ENCODE measurements at places on chromosomes 1 and 21.

- peak; percentile 24 for DNase-seq
Observed at GRCh38 chr1:160862203-160863060, at the start of gene CD244. Gene CD244, minus strand, starts transcription at chr1:160862887. Its CDS starts 210 bp downstream, at chr1:160862677.

GRCh38 chr1:221089273-221089672, 210.0 kb downstream of the HLX start:
- DNase-seq = no peak

- no peak for DNase-seq
Observed at GRCh38 chr1:228008391-228009115, 1.8 kb downstream of the WNT3A start.

GRCh38 chr1:158400871-158401270, 1.6 kb upstream of the OR10T2 start:
- no peak for DNase-seq

- no peak for DNase-seq
Observed at GRCh38 chr21:28066596-28067387, 925.9 kb downstream of the LTN1 start.

GRCh38 chr1:244326757-244327156, 125.0 kb downstream of the ADSS2 start:
- DNase-seq = no peak

DNA sequence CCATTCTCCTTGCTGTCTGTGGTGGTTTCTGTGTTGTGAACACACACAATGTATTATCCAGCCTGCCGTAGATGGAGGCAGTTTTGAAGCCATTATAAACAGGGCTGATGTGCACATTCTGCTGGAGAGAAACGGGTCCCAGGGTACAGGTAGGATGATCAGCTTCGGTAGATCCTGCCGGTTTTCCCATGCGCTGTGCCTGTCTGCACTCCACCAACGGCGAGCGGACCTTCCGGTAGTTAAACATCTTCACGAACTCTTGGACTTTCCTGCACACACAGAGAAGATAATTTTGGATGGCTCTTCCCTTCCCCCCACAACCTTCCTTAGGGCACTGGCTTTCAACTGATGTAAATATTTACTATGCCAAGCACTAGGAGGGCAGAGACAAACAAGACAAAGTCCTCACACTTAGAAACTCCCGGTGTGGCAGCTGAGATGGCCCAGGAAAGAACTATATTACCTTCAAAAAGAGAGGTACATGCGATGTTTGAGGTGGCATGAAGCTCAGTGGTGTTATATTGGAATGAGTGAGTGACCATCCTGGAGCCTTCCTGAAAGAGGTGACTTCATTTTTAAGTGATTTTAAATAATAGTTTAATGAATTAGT, 41.7 kb downstream of the ALPL start:
- no peak for DNase-seq

DNA sequence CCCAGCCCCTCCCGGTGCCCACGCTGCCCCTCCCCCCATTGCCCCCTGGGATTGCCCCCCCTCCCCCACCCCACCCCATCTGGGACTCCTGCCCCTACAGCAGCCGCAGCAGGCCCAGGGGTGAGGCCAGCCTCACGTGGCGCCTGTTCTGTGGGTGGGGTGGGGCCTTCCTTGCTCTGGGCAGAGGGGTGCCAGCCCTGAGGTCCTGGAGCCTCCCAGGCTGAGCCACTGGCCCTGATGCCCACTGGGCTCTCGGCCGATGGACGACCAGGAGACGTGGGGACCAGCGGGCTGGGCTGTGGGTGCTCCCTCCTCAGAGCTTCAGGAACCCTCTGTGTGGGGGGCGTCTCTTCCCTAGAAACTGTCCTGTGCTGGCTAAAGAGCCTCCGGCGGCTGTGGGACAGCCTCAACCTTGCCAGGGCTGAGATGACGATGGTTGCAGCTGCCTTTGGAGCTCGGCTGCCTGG, 5.8 kb upstream of the C1orf159 start:
- no peak for DNase-seq

- DNase-seq = no peak
Observed at GRCh38 chr1:4224684-4225467, 324.8 kb upstream of the C1orf174 start.

GRCh38 chr1:188642704-188643103, 1814.0 kb downstream of the PLA2G4A start:
- no peak for DNase-seq

GRCh38 chr1:1309251-1310108, 1.1 kb downstream of the PUSL1 start:
- DNase-seq = peak; percentile 30

DNA sequence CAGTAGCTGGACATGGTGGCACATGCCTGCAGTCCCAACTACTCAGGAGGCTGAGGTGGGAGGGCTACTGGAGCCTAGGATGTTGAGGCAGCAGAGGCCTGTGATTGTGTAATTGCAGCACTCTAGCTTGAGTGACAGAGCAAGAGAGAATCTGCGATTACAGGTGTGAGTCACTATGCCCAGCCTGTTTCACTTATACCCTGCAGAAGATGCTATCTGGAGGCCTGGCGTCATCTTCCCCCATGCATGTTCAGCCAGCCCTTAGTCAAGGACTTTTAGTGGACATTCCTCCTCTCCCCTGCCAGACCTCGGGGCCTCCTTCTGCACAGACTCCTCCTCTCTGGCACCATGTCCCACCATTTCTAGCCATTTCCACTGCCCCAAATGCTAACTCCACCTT, 36.3 kb upstream of the RCC2 start:
- no peak for DNase-seq

DNA sequence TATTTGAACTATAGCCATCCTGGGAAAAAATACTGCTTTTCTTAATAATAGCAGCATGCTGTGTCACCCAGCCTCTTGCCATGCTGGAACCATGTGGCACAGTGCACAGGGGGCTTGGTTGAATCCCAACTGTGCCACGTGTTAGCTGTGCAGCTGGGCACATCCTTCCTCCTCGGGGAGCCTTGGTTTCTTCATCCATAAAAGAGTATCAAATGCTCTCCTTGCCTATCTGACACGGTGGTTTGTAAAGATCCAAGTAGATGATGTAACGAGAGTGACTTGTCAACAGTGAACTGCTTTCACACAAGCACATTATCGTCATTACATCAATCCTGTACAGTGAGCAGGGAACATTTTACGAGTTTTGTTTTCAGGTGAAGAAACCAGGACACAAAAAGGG, 24.4 kb downstream of the VASH2 start:
- no peak for DNase-seq

DNA sequence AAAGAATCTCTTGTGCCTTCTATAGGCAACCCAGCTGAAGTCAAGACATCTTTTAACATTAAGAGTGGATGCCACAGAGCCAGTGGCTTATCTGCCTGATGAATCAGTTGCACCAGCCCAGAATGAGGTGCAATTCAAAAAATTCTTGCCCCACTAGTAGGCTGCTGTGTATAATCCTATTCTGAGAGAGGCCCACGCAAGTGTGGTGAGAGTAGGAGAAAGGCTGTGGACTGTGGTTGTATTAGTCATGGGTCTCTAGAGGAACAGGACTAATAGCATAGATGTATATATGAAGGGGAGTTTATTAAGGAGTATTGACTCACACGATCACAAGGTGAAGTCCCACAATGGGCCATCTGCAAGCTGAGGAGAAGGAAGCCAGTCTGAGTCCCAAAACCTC, 216.4 kb downstream of the LTN1 start:
- DNase-seq = no peak

DNA sequence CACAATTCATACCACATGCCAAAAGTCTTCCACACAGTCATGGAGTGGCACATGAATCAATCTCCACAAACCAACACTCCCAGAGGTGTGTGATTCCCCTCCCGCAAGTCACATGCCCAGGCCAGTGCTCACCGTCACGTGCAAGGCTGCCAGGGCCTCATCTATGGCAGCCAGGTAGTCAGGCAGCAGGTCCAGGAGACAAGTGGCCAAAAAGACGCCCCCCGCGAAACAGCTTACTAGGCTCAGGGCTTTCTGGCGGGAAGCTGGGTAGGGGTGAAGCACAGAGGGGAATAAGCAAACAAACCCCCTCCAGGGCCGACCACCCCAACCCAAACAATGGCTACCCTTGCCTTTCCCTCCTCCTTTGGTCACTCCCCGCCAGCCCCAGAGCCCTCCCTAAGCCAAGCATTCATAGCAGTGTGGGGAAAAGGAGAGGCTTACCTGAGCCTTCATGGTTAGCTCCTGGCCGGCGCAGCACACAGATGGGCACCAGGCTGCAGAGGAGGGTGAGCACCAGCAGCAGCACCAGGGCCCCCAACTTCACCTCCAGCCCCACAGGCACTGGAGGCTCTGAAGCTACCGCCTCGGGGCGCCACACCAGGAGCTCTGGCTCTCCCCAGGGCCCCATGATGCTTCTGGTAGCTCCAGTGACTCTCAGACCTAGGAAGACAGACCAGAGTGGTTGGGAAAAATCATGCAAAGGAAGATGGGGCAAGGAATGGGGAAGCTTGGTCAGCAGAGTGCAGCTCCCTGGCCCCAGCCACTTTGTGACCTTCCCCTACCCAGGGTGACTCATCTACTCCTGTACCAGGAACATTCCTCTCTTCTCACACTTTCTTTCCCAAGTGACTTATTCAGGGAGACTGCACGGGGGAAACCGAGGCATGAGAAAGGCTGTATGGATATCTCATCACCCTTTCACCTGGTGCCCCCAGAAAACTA, 978 bp downstream of the SLC39A1 start:
- no peak for DNase-seq

GRCh38 chr1:231557411-231557810, 28.9 kb downstream of the TSNAX start:
- no peak for DNase-seq

DNA sequence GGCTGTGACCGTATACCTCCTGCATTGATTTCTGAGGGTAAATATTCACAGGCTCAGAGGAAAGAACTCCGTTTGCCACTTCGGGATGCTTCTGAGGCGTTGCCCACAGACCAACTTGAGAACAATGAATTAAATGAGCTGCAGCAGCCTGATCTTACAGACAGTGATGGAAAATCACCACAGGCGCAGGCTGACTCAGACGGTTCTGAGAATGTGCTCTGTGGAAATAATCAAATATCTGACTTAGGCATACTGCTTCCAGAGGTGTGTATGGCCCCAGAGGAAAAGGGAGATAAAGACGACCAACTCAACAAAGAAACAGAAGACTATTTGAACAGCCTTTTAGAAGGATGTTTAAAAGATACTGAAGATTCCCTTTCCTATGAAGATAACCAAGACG, 76.7 kb upstream of the SCCPDH start:
- DNase-seq = no peak

GRCh38 chr1:58782178-58783089, 1.4 kb downstream of the JUN start:
- peak; percentile 55 for DNase-seq

DNA sequence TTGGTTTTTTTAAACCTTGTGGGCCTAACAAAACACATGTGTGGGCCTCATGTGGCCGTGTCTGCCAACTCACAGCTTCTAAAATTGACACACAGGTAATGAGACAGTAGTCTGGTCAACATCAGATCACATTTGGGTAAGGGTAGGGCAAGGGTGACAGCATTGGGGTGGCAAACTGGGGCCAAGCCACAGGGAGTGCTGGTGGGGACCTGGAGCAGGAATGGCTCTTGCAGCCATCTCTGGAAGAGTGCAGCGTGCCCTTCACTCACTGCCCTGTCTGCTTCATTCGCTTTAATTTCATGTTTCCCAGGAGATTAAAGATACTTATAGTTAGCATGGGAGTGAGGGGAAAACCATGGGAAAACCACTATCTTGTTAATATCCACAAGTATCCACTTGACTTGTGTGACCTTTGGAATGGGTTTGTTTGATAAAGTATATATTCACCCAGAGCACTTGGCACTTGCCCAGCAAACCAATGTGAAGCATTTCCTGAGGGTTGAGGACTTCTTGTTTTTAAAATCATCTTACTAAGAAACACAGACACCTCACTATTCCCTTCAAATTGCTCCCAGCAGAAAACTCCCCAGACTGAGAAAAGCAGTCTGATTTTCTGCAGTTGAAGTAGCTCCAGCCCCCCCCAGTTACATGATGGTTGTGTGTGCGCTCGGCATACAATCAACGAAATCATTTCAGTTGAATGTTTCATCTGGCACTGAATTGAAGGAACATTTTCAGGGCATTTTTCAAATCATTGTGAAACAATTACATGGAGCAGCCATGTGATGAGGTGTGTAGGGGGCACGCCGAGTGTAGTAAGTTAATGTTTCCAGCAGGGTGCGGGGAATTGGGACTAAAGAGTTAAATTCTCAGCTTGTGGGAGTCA, 175.7 kb downstream of the VPS13D start:
- DNase-seq = no peak

DNA sequence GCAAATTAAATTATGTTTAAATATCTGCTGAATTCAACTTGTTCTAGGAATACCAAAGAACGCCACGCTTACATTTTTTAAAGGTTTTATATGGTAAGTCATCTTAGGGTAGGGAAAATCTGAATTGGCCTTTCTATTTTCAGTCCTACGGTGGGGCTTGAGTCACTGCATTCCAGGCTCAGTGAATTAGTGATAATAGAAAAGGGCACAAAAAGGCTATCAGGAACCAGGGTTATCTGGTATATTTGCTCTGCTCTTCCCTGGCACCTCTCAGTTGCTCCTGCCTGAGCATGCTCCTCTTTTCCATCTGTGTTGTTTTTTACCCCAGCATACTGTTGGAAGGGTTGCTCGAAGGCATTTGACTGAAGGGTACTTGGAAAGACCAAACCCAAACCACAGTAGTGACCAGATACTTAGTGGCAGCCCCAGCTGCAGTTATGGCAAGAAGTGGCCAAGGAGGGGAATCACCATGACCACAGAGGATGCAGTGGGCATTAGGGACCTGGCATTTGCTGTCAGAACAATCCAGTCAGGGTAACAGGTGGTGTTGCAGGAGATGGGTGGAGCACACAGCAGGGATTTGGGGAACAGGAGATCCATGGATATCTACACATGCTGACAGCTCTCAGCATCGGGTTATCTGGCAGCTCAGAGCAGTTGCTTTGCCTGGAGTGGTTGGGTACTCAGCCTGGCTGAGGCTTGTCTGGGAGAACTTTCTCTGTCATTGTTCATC, 2.3 kb downstream of the OVAAL start:
- DNase-seq = no peak

GRCh38 chr1:92858564-92859399, 26.9 kb downstream of the RPL5 start:
- DNase-seq = no peak

DNA sequence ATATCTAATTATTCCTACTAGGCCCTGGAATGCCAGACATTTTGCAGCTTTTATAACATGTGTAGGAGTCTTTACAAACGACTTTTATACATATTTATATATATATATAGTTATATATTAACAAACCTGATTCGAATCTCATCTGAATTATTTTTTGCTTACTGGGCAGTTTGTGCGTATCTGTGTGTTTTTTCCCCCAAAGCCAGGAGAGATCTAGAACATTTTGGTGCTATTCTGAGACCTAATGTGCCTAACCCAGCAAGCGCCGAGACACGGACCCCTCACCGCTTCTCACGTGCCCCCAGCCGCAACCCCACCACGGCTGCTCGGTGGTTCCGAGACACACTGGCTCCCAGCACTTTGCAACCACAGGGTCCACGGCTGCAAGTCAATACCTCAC, 54.8 kb downstream of the CASZ1 start:
- no peak for DNase-seq

DNA sequence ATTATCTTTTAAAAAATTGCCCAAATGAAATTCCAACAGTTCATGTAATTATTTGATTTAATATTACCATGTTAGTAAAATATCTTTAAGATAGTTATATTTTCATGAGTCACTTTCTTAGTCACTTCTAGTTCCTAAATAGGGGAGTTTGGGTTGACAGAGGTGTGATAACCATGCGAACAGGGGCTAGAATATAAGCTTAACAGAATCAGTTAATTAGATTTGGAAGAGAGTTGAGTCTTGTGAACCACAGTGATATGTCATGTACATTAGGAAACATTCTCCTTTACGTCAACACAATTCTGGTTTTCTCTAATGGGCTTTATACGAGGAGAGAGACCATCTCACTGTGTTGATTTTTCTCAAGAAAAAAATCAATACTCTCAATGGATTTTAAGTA, 64.8 kb upstream of the ZNF281 start:
- no peak for DNase-seq
